ENCODE measurements at places on chromosomes 5 and 9. TPM values are rescaled to one million over a fixed set of nuclear protein-coding genes. Genes with fewer than 3 reads are reported as not detected.
A peak's percentile ranks its signal among the peaks of the same experiment; 100 is the strongest.

- DNase-seq: peak; percentile 84
Measured at GRCh38 chr5:163509291-163509951, 4.0 kb downstream of the MAT2B start.

GRCh38 chr5:17282283-17283120 lies 65.1 kb downstream of the BASP1 start:
- DNase-seq: no peak

GRCh38 chr9:128906741-128907140 lies 14.0 kb upstream of the PHYHD1 start:
- DNase-seq: no peak

- no peak for DNase-seq
Measured at GRCh38 chr5:59390074-59390659, 503.4 kb downstream of the PDE4D start.

- DNase-seq: no peak
Measured at GRCh38 chr9:127444921-127445850, 6.0 kb downstream of the RPL12 start.

DNA sequence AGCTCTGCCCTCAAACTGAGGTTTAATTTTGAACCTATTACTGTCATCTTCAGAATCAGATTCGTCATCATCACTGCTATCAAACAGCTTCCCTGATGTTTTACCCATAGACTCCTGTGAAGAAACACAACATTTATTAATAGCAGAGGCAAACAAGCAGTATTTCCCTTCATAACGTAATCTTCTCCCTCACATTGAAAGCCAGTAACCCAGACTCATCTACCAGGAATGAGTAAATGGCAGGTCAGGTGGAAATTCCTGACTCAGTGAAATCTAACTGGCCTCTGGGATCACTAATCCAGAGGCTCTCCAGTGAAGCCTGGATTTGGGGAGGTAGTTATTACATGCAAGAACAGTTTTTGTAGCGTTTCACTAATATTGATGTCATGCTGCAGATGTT lies 14.6 kb downstream of the NOL8 start:
- DNase-seq: no peak

DNA sequence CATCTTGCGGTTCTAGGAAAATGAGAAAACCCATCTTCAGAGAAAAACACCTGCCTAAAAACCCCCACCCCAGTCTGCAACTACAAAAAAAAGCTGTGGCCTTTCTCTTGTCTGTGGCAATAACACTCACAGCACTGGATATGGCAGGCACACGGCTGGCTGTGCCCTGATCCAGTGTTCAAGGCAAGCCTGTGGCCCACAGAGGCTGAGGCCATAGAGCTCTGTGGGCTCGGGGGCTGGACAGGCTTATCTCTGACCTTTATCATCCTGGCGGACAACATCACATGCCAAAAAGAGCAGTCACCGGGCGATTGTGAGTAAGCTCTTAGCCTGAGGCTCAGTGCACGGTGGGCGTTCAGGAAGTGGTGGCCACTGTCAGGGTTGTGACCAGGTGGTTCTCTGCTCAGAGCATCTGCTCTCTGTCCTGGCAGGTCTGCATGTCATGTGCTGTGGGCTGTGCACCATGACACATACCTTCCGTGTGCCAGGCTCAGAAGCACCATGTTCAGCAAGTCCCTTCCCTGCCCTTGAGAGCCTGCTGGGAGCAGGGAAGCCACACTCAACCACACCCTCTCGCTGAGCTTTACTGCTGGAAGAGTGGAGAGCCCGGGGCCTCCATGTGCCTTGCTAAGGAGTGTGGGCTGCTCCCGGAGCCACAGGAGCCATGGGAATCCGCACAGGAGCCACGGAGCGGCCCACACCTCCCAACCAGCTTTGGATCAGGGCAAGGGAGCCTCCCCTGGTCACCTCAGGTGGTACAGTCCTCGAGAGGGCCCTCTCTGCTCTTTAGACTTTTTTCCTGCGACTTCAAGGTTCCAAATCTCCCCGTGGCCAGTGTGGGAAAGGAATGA lies 34.6 kb upstream of the WDR38 start:
- peak; percentile 89 for DNase-seq

DNA sequence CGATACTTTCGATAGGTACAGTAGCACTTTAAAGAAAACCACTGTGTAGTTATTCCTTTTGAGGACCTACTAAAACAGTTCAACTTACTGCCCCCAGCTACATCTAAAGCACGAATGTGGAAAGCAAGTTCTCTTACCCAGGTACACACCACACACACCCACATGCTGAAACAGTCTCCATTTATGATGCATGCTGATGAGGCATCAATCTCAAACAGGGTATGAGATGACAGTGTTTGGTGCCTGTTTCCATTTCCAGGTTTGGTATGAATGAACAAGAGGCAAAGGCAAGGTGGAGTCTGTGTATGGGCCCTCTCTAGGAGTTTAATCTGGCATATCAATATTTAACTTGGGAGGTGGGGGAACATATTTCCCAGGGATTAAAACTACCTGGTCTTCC lies 13.9 kb downstream of the HMGXB3 start:
- no peak for DNase-seq

DNA sequence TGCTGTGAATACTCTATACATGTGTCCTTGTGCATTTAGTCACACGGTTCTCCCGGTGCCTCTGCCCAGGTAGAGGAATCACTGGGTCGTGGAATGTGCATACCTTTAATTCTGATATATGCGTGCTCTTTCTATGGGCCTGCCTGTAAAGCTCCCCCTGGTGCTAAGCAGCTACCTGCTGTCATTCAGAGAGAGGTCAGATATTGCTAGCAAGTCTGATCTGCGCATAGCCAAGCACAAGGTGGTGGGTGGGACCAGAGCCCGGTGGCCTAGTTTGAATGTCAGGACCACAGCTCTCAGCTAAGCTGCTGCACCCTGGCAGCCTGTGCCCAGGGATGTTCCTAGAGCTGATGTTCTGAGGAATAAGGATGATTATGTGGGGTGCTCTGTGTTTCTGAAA lies 33.4 kb downstream of the TJP2 start:
- DNase-seq: no peak

- DNase-seq: peak; percentile 23
Measured at GRCh38 chr9:98521141-98521540, 187.6 kb downstream of the GABBR2 start.

GRCh38 chr9:127555840-127556820 lies 55.9 kb upstream of the STXBP1 start:
- peak; percentile 92 for DNase-seq

The SYK gene
- 6.1 TPM for total RNA-seq

The CHSY3 gene
- 0.78 TPM for total RNA-seq

The F12 gene
- 9.7 TPM for total RNA-seq

The PTGER4 gene
- total RNA-seq: 7.3 TPM

The LOX gene
- total RNA-seq: 0.14 TPM

The ZFP37 gene
- 1.0 TPM for total RNA-seq

The PGM5 gene
- total RNA-seq: not detected

The SV2C gene
- total RNA-seq: 0.11 TPM

The CPEB4 gene
- 9.0 TPM for total RNA-seq

Data from foreskin keratinocyte (primary cell).